ENCODE measurements at places on chromosomes 1 and 21.

- DNase-seq: no peak
These were observed 21.5 kb downstream of the ADGRB2 start for GRCh38 chr1:31742462-31743212.

DNA sequence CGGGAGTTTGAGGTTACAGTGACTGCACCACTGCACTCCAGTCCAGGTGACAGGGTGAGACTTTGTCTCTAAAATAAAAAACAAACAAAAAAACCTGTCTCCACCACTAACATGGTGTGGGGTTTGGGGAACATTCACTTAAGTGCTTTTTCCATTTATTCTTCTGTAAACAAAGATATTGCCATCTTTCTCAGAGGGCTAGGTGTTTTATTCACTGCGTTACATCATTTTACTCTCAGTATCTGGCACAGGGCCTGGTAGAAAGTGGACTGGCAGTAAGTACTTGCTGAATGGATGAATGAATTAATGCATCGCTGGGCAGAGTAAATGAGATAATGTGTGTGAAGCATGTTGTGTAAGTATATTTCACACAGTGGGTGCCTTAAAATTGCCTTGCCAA, 20.1 kb downstream of the KIAA0040 start:
- DNase-seq: no peak

- DNase-seq: no peak
These were observed 64.7 kb upstream of the LPGAT1 start for GRCh38 chr1:211895126-211895759.

GRCh38 chr21:38396325-38396724, 102.0 kb downstream of the ERG start:
- no peak for DNase-seq

DNA sequence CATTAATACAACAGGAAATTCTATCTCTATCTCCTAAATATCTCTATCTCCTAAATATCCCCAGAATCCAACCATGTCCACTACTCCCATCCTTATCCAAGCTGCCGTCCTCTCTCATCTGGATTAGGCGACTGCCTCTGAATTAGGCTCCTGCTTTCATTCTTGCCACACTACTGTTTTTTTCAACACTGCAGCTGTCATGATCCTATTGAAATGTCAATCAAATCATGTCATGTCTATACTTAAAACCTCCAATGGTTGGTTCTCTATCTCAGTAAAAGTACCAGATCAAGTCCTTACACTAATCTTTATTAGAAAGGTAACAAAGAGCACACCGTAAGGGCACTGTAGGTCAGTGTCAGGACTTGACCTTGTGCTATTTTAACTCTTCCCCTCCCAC, 82.0 kb upstream of the NFIA start:
- DNase-seq: no peak

GRCh38 chr1:182707122-182707521, 22.7 kb upstream of the RGS8 start:
- no peak for DNase-seq

GRCh38 chr21:25409978-25410377, 197.3 kb downstream of the MRPL39 start:
- DNase-seq: no peak

DNA sequence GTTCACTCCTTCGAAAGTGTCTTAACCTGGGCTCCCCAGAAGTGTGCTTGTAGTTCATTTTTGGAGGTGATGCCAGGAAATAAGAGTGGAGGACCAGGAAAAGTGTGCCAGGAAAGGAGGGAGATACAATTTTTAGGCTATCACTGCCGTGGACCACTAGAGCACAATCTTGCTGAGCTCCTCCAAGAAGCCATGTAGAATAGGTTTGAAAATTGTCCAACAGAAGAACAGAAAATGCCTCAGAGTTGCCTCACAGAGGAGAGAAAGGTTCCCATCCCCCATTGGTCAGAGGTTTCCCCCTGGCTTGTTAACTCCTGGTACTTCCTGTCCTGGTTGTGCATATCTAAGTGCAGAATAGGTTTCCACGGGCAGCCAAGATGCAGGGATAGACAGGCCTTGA, 41.6 kb downstream of the CATSPERE start:
- DNase-seq: no peak

DNA sequence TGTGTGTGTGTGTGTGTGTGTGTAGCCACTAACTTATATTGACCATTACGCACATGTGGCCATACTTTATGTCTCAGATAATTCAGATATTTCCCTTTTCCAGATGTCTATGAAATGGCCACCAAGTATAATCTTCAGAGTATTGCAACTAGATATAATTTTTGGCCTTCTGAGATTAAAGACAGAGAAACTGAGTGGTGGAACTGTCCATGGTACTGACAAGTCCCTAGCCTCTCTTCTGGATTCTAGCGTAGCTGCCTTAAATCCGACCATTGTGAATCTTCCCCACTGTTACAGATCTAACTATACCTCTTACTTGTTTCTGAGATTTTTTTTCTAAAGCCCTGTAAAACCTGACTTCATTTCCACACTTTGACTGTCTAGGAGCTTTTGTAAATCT, 100.0 kb upstream of the SERTAD4 start:
- no peak for DNase-seq

DNA sequence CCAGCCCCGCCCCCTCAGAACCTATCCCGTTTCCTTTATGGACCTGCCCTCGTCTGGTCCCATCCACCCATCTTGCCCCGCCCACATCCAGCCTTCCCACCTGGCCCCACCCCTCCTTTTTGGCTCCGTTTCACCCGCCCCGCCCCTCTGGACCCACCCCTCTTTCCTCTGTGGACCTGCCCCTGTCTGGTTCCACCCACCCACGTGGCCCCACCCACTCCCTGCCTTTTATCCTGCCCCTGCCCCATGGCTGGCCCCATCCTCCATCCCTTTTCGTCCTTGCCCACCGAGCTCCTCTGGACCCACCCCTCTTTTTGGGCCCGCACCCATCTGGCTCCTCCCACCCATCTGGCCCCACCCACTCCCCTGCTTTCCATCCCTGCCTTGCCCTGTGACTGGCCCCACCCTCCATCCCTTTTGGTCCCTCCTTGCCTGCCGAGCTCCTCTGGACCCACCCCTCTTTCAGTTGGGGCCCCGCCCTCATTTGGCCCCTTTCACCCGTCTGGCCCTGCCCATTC, 177.3 kb downstream of the CAMTA1 start:
- DNase-seq: no peak

GRCh38 chr1:22111620-22112019, 31.3 kb downstream of the WNT4 start:
- no peak for DNase-seq

GRCh38 chr1:185880779-185881333, 146.7 kb downstream of the HMCN1 start:
- no peak for DNase-seq

GRCh38 chr21:30434033-30434631, 4.1 kb downstream of the KRTAP13-4 start:
- DNase-seq: no peak

- DNase-seq: no peak
These were observed 9.4 kb downstream of the PGM1 start for GRCh38 chr1:63602629-63603028.

DNA sequence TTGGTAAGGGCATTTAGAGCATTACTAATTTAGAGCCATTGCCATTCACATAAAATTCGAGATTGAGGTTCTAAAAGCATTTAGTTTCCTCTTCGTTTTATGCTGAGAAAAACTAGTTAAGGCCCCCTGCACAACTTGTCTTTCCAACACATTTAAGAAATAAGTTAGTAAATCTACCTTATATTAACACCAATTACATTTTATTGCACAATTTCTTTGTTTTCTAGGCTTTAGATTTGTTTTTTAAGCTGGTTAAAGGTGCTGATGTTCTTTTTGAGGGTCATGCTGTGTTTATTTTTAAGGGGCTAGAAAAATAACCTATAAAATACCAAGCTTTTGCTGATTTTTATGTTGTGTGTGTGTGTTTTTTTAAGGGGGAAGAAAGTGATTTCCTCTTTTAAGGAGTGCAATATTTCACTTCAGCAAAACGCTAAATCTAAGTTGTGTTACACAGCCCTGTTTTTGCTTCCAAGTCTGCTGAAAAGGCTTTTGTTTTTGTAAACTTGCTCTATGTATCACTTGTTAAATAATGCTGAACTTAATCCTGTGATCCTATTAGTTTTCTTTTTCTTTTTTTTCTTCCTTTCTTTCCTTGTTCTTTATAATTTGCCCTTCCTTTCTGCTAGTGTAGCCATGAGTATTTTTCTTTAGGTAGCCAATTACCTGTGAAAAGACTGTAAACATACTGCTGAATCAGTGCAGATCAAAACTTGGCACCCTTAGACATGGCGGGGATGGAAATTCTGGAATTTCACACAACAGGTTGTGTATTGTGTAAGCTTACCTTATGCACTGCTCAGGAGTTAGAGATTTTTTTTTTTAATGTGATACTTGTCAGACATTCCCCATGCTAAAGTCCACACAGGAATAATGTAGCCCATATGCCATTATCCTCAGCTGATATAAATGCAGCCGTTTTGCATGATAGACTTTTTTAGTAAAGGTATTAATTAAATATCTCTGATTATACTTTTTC, 1.5 kb downstream of the CEPT1 start:
- no peak for DNase-seq

GRCh38 chr21:16215193-16215592, 485.4 kb downstream of the USP25 start:
- no peak for DNase-seq

Data from stimulated activated CD8-positive, alpha-beta memory T cell treated with anti-CD3 and anti-CD28 coated beads, Interleukin-4, amount 100 ng/mL, for 4 hours (primary cell).